ENCODE measurements at places on chromosomes 16 and 17.

GRCh38 chr16:54253118-54253517 is 33.5 kb downstream of the IRX3 start:
- no peak for DNase-seq

DNA sequence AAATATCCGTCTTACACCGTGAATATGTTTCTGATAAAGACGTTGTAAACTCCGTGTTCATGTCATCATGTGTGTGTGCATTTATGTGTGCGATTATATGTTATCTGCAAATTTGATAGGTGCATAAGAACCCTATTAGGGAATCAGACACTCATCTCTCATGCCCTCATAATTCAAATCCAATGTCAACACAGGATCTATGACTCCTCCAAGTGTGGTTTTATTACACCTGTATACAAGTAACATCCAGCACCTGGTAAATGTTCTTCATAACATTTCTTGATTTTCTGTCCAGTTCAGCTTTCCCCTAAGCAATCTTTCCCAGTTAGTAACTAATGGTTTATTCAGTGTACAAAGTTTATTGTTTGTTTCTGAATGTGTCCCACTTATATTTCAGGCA is 681.9 kb downstream of the CDH11 start:
- DNase-seq, result no peak

GRCh38 chr17:47224966-47225365 is 15.8 kb downstream of the MYL4 start:
- no peak for DNase-seq

DNA sequence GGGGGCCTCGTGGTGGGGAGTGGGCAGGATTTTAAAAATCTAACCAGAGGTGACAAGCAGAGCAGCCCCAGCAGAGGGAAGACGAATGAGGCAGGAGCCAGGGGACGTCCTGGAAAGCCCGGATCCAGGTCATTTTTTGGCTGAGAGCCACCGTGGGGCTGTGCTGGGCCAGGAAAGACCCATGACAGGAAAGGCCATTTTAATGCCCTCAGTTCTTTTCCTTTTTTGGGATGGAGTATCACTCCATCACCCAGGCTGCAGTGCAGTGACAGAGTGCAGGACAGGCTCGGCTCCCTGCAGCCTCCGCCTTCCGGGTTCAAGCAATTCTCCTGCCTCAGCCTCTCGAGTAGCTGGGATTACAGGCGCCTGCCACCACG is 30.5 kb upstream of the JPH3 start:
- no peak for DNase-seq

All from MV-4-11 (cell line).